ENCODE measurements at places on chromosomes 5 and 9.

- DNase-seq: no peak
These were observed 43.8 kb downstream of the FAT2 start for GRCh38 chr5:151547364-151547763.

DNA sequence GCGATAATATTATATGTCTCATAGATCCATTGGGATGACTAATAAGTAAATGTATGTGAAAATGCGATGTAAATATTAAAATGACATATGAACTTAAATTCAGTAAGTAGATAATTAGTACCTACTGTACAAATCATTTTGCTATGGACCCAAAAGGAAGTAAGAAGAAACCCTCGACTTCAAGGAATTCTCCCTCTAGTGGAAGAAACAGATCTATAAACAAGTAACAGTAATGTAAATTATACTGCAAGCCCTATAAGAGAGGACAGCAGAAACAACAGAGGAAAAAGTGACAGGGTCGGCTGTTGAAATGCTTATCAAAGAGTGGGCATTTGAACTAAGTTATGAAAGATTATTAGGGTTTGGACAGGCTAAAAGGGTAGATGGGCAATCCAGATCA is 320.3 kb downstream of the DMAC1 start:
- no peak for DNase-seq

DNA sequence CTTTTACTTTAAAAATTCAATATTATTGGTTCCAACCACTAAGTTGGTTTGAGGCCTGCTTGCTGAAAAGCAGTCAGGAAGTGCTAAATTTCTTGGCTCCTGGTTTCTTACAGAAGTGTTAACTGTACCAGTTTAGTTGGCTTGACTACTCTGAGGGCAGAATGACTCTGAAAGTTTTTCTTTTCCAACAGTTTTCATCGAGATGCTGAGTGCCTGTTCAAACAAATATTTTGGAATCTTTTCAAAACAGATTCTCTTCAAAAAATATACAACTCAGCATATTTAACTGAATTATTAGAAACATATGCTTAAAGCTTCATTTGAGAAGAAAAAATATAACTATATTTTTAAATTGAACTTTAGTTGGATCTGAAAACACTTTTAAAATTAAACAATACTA is 37.0 kb downstream of the SLC38A9 start:
- DNase-seq: no peak

GRCh38 chr9:110767559-110768063 is 99.0 kb downstream of the MUSK start:
- no peak for DNase-seq

DNA sequence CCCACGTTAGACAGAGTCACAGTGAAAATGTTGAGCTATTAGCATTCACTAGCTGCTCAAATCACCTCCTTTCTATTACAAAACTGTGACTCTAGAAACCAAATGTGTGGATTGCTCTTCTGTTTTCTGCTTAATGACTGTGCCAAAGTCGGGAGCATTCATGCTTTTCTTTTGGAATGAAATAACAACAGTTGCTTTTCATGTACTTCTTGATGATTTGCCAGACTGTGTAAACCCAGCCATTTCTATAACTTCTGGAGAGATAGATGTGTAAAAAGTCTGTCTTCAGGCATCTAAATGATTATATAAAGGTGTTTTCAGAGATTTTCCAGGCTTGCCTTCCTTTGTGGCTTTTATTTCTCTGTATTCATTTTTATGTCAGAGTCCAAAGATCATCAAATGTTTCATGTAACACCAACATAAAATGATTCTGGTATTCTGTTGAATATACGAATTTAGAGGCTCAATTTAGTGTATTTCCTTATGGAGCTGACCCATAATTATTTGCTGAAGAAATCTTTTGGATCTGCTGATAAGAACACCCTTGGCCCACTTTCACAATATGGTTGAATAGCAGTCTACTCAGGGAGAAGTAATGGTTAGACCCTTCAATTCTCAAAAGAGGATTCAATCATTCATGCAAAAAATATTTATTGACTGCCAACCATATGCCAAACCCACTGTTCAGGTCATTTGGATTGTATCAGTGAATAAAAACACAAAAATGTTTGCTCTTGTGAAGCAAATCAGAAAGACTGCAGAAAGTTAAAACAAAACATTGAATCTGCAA is 581.2 kb downstream of the CDH18 start:
- DNase-seq: no peak

DNA sequence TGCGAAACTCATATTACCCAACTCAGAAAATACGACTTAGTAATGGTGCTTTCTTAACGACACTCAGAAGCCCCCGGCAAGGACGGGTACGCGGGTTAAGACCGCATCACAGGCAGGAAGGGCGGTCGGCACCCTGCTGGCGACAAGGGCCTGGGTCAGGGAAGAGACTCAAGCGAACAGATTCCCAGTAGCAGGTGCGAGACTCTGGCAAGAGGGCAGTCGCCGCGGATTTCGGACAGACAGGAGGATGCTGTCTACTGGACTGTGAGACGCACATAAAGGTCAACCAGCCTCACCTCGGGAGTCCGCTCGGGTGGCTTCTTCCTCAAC is 398 bp downstream of the RAPGEF6 start:
- DNase-seq: no peak

DNA sequence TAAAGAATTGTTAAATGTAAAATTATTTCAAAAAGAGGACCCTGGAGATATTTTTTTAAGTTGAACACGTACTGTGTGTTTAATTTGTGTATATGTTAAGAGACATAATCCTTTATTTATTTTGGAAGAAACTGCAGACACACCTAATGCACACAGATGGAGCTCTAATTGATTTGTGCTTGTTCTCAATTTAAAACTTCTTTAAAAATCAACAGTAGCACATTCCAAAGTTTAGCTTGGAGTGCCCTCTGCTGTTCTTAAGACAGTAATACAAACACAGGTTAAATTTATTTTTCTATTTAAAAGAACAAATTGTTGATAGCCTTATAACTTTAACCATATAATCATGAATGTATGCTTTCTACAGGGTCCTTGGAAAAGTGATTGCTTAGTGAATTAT is 277.6 kb upstream of the ADAMTS16 start:
- DNase-seq: no peak

- DNase-seq: no peak
These were observed 108.7 kb downstream of the MAST4 start for GRCh38 chr5:66704790-66705425.

GRCh38 chr9:2339416-2339815 is 282.2 kb upstream of the VLDLR start:
- no peak for DNase-seq

DNA sequence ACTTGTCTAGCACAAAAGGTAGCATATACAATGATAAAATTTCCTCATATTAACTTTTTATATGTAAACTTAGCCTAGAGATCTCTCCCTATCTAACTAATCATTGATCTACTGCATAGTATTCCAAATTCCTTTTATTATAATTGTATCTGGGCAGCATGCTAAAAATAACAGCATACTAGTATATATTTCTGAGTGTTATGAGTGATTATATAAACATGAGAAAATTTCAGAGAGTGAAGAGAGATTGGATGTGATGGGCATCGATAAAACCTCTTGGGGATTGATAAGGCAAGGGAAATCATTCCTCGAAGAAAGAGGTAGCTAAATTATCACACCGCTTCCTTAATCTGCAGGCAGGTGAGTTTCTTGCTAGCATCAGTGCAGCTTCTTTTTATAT is 158.2 kb downstream of the HMHB1 start:
- DNase-seq: no peak

DNA sequence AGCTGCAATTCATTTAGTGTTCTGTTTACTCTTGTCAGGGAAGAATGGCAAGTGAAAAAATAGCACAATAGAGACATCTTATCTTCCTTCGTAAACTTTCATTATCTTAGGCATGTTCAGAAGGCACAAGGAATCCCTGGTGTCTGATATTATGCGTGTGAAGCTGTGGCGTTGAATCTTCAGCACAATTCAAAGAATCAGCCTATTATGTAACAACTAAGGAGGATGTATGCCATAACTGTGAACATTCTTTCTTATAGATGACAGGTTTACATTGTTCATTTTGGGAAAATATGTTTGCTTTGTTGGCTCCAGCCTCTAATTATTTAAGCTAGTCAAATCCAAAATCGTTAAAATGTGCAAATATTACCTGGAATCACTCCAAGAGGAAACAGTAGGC is 446.1 kb downstream of the ANXA1 start:
- DNase-seq: no peak

DNA sequence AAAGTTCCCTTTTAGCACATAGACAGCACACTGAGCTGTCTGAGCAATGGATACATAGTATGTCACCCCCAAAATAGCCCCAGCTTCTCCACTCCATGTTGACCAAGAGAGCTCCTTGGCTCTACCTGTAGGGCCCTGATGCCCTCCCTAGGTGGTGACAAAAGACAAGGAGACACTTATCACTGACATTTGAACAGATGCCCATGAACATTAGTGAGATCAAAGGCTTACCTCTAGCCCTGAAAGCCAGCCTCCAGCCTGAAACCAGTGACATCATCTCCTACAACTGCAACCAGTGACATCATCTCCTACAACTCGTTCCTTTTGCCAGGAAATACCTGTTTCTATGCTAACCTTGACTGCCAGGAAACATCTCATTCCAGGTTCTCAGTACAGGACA is 122.7 kb downstream of the FSTL4 start:
- no peak for DNase-seq

GRCh38 chr5:58188262-58188651 is 271.6 kb downstream of the PLK2 start:
- no peak for DNase-seq

- no peak for DNase-seq
These were observed 64.2 kb downstream of the NEK6 start for GRCh38 chr9:124321935-124322334.

- DNase-seq: no peak
These were observed 417.9 kb downstream of the NR2F1-AS1 start for GRCh38 chr5:93163010-93163663.

GRCh38 chr9:30771760-30772159 is 1612.7 kb upstream of the ACO1 start:
- DNase-seq: no peak

GRCh38 chr5:83313436-83313835 is 158.1 kb upstream of the VCAN start:
- DNase-seq: no peak
